Skeletal muscle cell (primary cell): ENCODE measurements at places on chromosomes 5 and 9.

GRCh38 chr5:127650649-127651048 is 1.8 kb downstream of the CTXN3 start:
- DNase-seq: peak; percentile 78

DNA sequence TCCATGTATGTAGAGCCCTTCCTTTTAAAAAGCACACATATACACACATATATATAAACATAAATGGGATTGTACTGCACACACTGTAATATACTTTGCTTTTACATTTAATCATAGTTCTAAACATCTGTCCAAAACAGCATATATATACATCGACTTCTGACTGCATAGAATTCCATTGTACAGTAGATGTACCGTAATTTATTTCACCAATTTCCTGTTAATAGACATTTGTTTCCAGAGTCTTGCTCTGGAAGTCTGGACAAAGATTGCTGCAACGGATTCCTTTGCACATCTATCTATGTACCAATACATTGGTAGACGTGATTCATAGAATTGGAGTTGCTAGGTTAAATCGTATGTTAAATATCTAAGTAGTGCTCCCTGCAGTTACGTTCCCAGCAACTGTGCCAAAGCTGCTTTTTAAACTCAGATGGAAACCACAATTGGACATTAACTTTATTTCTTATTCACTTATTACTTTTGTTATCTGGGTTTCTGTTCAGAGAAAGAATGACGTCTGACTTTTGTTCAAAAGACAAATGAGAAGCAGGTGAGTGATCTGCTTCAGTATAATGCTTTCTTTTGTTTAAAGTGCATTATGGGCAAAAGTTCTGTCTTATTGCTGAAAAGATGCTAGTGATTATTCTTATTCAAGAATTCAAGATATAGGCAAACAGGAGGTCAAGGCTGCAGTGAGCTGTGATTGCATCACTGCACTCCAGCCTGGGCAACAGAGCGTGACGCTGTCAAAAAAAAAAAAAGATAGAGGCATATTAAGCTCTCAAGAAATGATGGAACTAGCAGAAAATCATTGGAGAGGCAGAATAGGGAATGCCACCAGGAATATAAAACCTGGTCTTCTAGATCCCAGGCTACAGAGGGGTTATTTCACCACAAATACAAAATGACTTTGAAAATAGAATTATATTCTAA is 138.2 kb downstream of the FGF1 start:
- DNase-seq: no peak

DNA sequence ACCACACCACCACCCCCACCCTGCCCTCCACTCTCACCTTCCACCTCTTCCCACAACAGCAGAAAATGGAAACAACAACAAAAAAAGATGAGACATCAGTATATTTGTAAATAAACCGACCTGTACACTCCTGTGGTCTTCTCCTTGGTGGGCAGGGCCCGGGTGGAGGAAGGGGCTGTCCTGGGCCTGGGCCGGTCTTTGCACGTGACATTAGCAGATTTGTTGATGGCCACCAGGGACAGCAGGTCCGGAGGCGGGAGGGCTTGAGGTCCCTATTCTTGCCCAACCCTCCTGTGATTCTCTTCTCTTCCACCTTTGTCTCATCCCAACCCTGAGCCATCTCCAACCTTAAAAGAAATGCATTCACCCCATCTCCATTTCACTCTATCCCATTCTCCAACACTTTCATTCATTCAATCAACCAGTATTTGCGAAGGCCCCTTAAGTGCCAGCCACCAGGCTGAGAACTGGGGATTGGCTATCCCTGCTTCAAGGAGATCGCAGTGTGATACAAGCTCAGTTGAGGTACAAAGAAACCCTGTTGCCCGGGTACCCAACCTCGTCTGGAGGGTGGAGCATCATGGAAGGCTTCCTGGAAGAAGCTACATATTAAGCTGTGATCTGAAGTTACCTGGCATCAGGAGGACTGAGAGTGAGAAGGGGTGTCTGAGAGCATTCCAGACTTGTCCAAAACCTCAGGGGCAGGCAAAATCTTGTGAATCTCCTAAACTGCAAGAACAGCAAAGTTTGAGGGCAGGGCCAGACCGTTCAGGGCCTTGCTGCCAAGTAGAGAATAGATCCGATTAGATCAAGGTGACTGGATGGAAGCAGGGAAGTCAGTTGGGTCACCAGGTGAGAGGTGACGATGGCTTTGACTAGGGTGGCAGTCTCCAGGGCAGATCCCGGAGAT is 87.4 kb downstream of the LMX1B start:
- no peak for DNase-seq

DNA sequence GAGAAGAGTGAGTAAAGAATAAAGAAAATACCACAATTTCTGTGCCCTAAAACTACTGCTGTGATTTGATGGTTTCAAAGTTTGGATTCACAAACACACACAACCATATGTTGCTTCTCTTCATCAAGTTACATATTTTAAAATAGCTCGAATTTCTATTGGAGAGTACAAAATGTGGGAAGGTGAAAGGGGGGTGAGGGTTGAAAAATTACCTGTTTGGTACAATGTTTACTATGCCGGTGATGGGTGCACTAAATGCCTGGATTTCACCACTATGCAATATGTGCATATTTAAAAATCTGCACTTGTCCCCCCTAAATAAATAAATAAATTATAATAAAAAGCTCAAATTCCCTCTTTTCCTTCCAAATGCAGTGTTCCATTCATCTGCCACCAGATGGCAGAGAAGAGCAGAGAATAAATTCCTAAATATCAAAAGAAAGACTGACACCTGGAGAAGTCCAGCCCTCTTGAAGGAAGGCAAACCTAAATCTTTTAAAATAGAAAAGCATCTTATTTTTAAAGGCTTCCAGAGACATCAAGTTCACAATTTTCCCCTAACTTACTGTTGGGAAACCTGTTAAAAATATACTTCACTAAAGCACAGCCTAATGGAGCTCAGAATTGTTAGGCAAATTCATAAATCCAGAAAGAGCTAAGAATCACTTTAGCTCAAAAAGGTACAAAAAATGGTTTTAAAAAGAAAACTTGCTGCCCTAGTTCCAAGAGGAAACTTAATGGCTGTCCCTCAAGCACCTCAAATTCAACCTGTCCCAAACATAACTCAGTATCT is 24.8 kb upstream of the HNRNPA0 start:
- DNase-seq: no peak

DNA sequence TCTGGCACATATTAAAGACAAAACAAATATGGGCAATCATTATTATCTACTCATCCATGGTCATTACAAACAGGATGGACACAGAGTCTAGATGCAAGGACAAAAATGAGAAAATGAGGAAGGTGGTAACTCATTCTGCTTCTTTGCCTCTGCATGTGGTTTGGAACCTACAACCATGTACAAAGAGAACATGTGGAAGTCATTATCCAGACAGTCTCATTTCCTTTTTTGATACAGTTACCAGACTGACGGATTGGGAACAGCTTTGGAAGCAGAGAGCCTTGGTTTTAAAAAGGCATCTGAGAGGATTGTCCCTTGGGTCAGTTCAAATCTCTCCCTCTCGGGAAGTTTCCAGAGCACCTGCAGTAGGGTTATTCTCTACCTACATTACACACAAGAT is 433.4 kb upstream of the TNC start:
- DNase-seq: no peak

- DNase-seq: no peak
Observed at GRCh38 chr5:172700365-172701290, 59.6 kb downstream of the NEURL1B start.
